Uterus (tissue), 4 donors: ENCODE measurements at places on chromosomes 5 and 9. TPM values are rescaled to one million over a fixed set of nuclear protein-coding genes. Genes with fewer than 3 reads are reported as not detected.

OR1Q1 gene
- total RNA-seq = not detected

TMEM252 gene
- not detected for total RNA-seq

CNTFR gene
- total RNA-seq = 0.59 TPM

PHPT1 gene
- total RNA-seq = 12.6 TPM

SPAAR gene
- total RNA-seq = 4.1 TPM

BOD1 gene
- total RNA-seq = 50.6 TPM

ANKRD18A gene
- not detected for total RNA-seq

CSF1R gene
- 42.9 TPM for total RNA-seq

CMBL gene
- 15.5 TPM for total RNA-seq

- H3K4me3 ChIP-seq = peak overlapping the region; percentile 81
- H3K4me1 ChIP-seq = no peaks in the 10 kb centered on the region
- peak; percentile 42 for DNase-seq
- peak overlapping the region; percentile 87 for H3K27ac ChIP-seq
- no peaks in the 10 kb centered on the region for H3K27me3 ChIP-seq
These were observed 586 bp downstream of the HMGXB3 start for GRCh38 chr5:150000990-150001659.

GRCh38 chr5:43231977-43232376, 40.0 kb downstream of the NIM1K start:
- no peak overlapping the region for H3K4me3 ChIP-seq
- H3K36me3 ChIP-seq = no peaks in the 10 kb centered on the region
- no peaks in the 10 kb centered on the region for H3K27me3 ChIP-seq
- DNase-seq = no peak
- H3K4me1 ChIP-seq = no peaks in the 10 kb centered on the region
- no peak overlapping the region for H3K27ac ChIP-seq

DNA sequence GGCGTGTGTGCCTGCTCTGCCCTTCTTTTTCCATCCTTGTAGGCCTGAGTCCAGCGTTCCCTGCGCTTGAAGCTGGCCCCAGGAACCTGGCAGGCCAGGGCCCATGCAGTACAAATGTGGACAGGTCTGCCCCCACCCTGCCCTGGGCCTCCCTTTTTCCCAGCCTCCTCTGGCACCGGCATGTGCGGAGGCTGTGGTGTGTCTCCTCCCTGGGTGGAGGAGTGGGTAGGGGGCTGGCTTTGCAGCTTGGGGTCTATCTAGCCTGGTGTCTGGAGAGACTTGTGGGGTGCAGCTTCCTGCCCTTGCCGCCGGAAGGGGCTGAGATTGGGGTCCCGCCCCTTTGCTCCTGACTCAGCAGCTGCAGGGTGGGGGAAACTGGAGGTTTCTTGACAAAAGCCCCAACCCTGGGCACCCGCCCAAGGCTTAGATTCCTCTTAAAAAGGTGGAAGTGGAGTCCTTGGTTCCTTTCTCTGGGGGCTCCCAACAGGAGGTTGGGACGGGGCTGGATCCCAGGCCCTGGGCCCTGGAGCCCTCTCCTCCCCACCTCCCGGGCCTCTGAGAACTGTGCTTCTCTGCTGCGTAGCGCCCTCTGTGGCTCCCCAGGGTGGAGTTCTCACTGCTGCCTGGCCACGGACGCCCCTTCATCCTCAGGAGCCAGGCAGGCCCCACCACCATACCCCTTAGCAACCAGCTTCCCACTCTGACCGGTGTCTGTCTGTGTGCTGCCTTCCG, 18.0 kb downstream of the RXRA start:
- H3K4me3 ChIP-seq = no peak overlapping the region
- no peak for DNase-seq
- no peak overlapping the region for H3K27ac ChIP-seq
- peaks cover 13% of the 10 kb centered on the region for H3K4me1 ChIP-seq
- no peaks in the 10 kb centered on the region for H3K27me3 ChIP-seq

- H3K36me3 ChIP-seq = no peaks in the 10 kb centered on the region
- no peaks in the 10 kb centered on the region for H3K27me3 ChIP-seq
- DNase-seq = no peak
- no peaks in the 10 kb centered on the region for H3K4me1 ChIP-seq
- no peak overlapping the region for H3K4me3 ChIP-seq
- no peak overlapping the region for H3K27ac ChIP-seq
These were observed 64.3 kb downstream of the FEM1C start for GRCh38 chr5:115480271-115480670.

DNA sequence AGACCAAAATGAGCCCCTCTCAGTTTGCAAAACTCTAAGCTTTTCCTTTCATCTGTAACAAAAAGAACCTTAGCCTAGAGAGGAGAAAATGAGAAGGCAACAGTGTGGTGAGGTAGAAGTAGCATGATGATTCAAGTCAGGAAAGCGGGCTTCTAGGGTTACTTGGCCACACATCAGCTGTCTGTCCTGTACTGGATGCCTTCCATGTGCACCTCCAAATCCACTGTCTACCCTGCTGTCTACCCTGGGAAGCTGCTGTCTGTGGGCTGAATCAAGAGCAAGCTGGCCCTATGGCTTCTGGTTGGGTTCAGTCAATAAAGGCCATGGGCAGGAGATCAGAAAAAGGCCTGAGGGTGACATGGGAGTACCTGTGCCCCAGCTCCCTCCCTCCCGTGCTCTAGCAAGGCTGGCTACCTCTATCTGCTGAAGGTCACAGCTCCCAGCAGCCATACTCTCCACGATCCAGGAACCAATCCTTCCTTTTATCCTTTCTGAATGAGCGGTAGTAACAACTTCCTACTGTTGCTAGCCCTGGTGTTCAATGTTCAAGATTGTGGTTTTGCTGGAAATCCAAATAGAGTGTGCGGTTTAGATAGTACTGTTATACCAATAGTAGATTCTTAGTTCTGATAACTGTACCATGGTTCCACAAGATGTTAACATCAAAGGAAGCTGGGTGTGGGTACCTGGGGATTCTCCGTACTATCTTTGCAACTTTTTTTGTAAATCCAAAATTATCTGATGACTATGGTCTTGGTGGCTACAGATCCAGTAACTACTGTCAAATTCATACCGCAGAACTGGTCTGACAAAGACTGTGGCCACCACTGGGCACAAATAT, 191.0 kb downstream of the ESM1 start:
- DNase-seq = no peak
- no peaks in the 10 kb centered on the region for H3K4me1 ChIP-seq
- no peaks in the 10 kb centered on the region for H3K27me3 ChIP-seq
- H3K4me3 ChIP-seq = no peak overlapping the region

GRCh38 chr5:43608406-43608805, 5.4 kb downstream of the NNT start:
- H3K36me3 ChIP-seq = no peaks in the 10 kb centered on the region
- H3K4me1 ChIP-seq = no peaks in the 10 kb centered on the region
- H3K27me3 ChIP-seq = no peaks in the 10 kb centered on the region
- no peak overlapping the region for H3K27ac ChIP-seq
- no peak overlapping the region for H3K4me3 ChIP-seq
- DNase-seq = no peak

- DNase-seq = no peak
- no peaks in the 10 kb centered on the region for H3K27me3 ChIP-seq
- no peaks in the 10 kb centered on the region for H3K36me3 ChIP-seq
These were observed 76.3 kb downstream of the HSPA4 start for GRCh38 chr5:133128066-133128465.

- no peaks in the 10 kb centered on the region for H3K4me1 ChIP-seq
- H3K27me3 ChIP-seq = no peaks in the 10 kb centered on the region
- H3K36me3 ChIP-seq = no peaks in the 10 kb centered on the region
These were observed 121.1 kb downstream of the BOD1 start for GRCh38 chr5:173495225-173495904.

DNA sequence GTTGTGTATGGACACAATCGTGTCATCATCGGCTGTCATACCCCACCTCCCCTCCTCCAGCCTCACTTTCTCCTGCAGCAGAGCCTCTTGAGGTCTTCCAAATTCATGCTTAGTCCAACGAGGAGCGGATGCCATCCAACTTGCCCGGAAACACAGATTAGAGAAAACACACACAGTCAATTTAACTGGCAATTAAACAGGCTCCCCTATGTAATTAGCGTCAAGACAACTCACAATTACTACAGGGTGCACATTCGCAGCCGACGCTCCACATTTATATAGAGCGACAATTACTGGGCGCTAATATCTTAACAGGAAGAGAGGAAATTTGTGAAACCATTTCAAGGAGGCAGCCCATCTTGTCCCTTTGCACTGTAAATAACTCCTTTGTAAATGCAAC, 86.0 kb upstream of the ZNF618 start:
- H3K36me3 ChIP-seq = no peaks in the 10 kb centered on the region
- no peak overlapping the region for H3K4me3 ChIP-seq

DNA sequence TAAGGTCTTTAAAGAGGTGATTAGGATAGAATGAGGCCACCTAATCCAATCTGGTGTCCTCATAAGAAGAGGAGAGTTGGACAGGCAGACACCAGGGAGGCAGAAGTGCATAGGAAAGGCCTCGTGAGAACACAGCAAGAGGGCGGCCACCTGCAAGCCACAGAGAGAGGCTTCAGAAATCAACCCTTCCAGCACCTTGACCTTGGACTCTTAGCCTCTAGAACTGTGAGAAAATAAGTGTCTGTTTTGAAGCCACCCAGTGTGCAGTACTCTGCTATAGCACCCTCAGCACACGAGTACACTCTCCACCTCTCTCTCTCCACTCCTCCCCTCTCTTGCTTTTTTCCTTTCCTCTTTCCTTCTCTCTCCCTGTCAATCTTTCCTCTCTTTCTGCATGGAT, 26.8 kb downstream of the NIPAL4 start:
- H3K36me3 ChIP-seq = no peaks in the 10 kb centered on the region
- H3K4me1 ChIP-seq = no peaks in the 10 kb centered on the region
- no peak overlapping the region for H3K27ac ChIP-seq
- no peaks in the 10 kb centered on the region for H3K27me3 ChIP-seq

DNA sequence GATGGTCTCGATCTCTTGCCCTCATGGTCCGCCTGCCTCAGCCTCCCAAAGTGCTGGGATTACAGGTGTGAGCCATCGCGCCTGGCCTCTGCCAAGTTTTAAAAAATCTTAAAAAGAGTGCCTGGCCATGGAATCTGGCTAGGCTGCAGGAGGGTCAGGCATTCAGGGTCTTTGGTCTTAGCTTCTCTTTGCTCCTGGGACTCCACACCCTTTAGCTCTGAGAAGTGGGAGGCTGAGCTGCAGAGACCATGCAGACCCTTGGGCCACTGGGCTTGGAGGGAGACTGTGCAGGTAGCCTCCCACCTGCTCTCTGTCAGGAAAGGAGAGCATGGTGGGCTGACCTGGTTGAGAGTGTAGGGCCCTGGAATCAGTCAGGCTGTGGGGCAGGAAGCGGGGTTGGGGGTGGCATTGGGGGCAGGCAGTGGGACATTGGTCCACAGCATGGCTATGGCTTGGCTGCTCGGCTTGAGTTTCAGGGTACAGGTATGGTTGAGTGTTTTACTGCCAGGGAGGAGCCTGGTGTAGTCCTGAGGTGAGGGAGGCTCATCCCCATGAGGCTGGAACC, 20.8 kb downstream of the PHF2 start:
- no peaks in the 10 kb centered on the region for H3K36me3 ChIP-seq
- no peak for DNase-seq
- H3K27me3 ChIP-seq = no peaks in the 10 kb centered on the region
- no peak overlapping the region for H3K4me3 ChIP-seq
- no peak overlapping the region for H3K27ac ChIP-seq
- peaks cover 3% of the 10 kb centered on the region for H3K4me1 ChIP-seq

DNA sequence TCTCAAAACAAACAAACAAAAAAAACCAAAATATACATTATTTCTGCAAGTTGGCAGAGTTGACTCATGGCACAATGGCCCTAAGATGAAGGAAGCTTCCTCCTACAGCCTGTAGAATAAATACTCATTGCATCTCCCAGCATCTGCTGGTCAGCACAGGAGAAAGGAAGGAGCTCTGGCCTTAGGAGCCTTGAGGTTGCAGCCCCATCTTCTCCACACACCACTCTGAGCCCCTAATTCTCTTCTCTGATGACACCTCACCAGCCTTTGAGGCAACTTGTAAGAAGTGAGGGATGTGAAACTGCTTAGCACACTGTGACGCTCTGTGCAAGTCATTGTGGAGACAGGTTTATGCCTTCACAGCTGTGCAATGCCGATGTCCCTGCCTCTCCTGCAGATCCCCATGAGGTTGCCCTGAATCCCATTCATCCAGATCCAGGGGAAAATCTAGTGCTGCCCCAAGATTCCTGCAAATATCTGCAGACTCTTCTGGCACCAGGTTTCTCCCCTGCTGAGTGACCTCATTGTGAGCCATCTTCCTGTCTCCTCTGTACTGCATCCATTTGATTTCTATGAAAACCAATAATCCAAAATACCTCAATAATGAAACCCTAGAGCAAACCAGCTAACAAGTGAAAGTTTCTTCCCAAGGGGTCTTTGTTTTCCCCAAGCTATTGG, 65.3 kb upstream of the TGFBR1 start:
- H3K27me3 ChIP-seq = no peaks in the 10 kb centered on the region
- H3K36me3 ChIP-seq = no peaks in the 10 kb centered on the region
- H3K27ac ChIP-seq = no peak overlapping the region
- no peak overlapping the region for H3K4me3 ChIP-seq
- no peaks in the 10 kb centered on the region for H3K4me1 ChIP-seq

DNA sequence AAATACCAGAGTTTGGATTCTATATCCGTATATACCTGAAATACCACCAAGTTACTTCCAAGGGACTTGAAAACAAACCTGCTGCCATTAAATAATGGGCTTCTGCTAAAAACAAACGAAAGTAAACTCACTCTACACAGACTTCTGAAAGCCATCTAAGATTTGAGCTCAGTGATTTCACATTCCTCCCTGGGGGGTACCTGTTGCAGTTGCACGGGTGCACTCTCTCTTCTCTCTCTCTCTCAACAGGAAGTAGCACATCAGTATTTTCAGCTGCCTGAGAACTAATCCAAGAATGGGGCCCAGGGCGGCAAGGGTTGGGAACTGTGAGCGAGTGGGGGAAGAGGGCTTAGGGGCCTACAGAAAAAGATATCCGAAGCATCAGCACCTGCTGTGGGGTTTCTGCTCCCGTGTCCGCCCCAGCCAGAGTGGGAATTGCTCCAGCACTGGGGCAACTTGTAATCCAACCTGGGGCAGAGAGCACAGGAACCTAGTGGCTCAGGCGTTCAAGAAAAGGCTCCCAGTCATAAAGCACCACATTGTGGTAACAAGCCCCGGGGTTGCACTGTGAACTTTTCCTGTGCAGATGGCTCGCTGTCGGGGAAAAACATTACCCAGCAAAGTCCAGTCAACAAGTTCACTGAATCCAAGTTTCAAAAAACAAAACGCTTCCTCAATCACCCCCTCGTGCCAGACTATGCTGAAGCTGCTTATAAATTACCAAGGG, 99.8 kb downstream of the EFNA5 start:
- no peak overlapping the region for H3K27ac ChIP-seq
- no peaks in the 10 kb centered on the region for H3K27me3 ChIP-seq
- no peak overlapping the region for H3K4me3 ChIP-seq
- H3K4me1 ChIP-seq = no peaks in the 10 kb centered on the region

GRCh38 chr9:136863623-136864273, 2.4 kb downstream of the EDF1 start:
- no peak overlapping the region for H3K4me3 ChIP-seq
- DNase-seq = no peak
- H3K27ac ChIP-seq = no peak overlapping the region

- DNase-seq = no peak
- H3K4me3 ChIP-seq = no peak overlapping the region
- no peaks in the 10 kb centered on the region for H3K36me3 ChIP-seq
- H3K27ac ChIP-seq = no peak overlapping the region
- H3K27me3 ChIP-seq = no peaks in the 10 kb centered on the region
- H3K4me1 ChIP-seq = no peaks in the 10 kb centered on the region
These were observed 216.0 kb downstream of the KDM4C start for GRCh38 chr9:6973762-6974161.
